ENCODE measurements at places on chromosomes 13 and 19. TPM values are rescaled to one million over a fixed set of nuclear protein-coding genes. Genes with fewer than 3 reads are reported as not detected.

Gene ANKLE1
- total RNA-seq, result 0.04 TPM

Gene GIPR
- 0.16 TPM for total RNA-seq

Gene TJP3
- total RNA-seq, result 40.9 TPM

DNA sequence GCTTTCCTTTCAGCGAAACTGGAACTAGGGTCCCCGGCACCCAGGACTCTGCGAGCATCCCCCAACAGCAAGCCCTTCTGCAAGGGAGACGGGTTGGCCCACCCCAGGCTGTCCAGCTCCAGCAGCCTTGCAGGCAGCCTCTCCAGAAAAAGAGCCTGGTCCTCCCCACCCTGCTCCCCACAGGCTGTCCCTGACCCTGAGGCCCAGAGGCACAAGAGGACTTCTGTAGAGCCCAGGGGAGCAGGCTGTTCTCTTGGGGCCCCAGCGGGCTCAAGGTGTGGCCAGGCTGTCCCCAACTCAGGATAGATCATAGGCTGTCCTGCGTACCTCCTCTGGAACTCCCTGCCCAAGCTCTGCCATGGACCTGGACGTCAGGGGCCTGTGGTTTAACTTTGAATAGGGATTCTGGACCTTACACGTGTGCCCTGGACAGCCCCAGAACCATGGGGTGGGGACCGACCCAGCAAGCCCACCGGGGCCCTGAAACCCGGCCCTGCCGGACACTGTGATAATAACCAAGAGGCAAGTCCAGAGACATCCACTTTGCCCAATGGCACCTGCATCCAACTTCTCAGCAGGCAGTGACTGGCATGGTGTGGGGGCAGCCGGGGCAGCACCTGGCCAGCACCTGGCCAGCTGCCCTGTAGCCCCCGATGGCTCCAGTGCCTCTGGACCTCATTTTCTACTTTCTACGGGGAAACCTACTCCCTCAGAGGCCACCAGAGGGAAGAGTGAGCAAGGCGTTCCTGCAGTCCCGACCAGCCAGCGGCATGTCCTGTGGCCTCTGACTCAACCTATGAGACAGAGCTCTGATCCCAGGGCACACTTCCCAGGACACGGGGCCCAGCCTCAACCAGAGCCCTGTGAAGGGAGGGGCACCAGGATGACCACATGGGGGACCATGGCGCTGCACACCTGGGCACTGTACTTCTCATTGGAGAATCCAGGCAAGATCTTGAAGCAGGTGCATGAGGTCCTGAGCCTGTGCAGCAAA is 50.9 kb upstream of the TPM4 start:
- ATAC-seq, result peak; percentile 78

DNA sequence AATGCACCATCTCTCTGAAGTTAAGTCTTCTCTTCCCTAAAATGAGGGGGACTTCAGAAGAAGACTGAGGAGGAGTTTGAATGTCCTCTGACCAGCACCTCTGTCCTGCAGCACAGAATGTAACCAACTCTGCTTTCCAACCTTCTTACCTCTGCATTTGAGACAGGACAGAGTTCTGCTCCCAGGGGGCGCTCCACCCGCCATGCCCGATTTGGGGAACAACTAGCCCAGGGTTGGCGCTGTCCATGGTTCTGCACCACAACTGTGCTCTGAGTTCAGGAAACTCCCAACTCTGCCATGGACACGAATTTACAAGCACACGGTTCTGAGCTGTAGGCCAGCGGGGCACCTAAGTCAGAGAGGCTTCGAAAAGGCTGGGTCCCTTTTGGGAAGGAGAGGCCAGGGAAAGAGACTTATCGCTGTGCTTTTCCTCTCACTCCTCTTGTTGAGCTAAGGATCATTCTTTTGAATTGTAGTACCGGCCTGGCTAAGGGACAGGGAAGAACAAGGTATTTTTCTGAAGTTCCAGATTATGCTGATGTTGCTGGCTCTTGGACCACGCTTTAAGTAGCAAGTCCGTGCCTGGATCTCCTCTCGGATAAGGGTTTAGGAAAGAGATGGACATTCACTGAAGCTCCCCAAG is 22.2 kb downstream of the SIGLEC5 start:
- peak; percentile 78 for ATAC-seq

- ATAC-seq, result no peak
Observed at GRCh38 chr13:113089693-113090414, 15.7 kb upstream of the F7 start.

DNA sequence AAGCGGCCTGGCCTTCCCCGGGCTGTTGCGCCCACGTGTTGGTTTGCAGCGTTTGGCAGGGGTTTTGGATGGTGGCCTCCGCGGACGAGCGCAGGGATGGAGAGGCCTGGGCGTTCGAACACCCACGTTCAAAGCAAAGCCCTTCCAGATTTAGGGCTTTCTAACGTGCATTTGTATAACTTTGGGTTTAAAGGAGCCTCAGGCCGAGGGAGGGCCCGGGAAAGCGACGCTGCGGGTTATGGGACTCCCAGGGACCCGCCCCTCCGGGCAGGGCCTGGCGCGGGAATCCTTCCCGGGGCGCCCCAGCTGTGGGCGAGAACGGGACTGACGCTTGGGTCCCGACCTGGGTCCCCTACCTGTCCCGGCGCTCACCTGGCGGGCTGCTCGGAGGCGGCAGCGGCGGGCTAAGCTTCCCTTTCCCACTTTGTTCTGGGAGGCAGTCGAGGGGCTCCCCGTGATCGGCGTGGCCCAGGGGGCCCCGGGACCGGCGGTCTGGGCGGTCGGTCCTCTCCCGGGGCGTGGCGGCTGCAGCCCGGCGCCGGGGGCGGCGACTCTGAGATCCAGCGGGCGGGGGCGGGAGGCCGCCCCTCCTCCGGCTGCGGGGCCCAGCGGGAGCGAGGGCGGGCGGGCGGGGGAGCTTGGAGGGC is at the start of gene FBXO17:
Gene FBXO17 (minus strand): TSS at position 529 of the 647 bp plus-strand sequence. CDS start 25,423 bp downstream, outside the sequence.
- peak; percentile 50 for ATAC-seq

Measured in esophagus mucosa (tissue), 1 donor.